Progenitor cell of endocrine pancreas (in vitro differentiated cells): ENCODE measurements at places on chromosomes 3 and 15.

DNA sequence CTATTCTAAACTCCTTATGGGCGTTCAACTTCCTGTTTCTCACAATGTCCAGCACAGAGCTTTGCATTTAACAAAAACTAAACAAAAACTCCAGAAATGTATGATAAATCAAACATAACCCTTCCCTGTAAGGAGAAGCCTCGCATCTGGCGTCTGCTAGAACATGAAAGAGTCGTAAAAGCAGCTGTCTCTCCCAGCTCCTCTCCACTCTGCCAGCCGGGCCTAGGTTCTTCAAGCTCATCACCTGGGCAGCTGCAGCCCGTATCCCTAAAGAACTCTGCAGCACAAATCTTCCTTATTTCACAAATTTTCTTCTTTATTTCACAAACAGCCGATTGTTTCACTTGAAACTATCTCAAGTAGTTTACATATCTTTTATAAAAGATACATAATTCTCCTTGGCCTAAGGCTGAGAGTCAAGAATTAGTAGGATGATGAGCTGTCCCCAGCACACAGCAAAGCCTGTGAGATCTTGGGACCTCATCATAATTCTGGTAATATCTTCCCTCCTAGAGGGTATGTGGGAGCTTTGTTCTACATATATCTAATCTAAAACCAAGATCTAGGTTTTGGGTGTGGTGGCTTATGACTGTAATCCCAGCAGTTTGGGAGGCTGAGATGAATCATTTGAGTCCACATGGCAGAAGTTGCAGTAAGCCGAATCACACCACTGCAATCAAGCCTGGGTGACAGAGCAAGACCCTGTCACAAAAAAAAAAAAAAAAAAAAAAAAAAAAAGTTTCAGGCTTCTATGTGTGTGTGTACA lies 35.3 kb downstream of the ANXA2 start:
- DNase-seq, result no peak

- no peak for DNase-seq
Measured at GRCh38 chr3:73547427-73548248, 77.1 kb downstream of the PDZRN3 start.

GRCh38 chr3:14837186-14837877 lies 18.6 kb downstream of the FGD5 start:
- DNase-seq, result no peak

- DNase-seq, result no peak
Measured at GRCh38 chr3:156762631-156763185, 63.4 kb upstream of the LEKR1 start.

DNA sequence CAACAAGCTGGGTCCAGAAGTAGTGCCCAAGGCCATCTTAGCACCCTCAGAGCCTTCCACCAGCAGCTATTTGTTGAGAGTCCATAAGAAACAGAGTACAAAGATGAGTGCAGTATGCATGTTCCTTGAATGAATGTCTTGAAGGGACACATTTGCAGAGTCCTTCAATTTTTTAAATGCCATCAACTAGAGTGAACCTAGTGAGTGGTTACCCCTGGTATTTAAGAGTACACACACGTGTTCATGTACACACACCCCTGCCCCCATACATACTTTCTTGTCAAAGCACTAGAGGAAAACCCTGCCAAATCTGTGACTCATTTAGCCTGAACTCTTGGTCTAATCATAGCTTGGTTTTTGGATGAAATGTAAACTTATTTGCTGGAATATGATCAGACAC lies 84.5 kb upstream of the GALNT15 start:
- DNase-seq, result no peak

- DNase-seq, result no peak
Measured at GRCh38 chr3:173954647-173955046, 557.1 kb downstream of the NLGN1 start.

- no peak for DNase-seq
Measured at GRCh38 chr3:151462991-151463390, 2.1 kb upstream of the IGSF10 start.

- DNase-seq, result no peak
Measured at GRCh38 chr3:46708401-46709156, 7.4 kb downstream of the TMIE start.

GRCh38 chr3:115194476-115194875 lies 47.4 kb upstream of the ZBTB20 start:
- DNase-seq, result no peak

DNA sequence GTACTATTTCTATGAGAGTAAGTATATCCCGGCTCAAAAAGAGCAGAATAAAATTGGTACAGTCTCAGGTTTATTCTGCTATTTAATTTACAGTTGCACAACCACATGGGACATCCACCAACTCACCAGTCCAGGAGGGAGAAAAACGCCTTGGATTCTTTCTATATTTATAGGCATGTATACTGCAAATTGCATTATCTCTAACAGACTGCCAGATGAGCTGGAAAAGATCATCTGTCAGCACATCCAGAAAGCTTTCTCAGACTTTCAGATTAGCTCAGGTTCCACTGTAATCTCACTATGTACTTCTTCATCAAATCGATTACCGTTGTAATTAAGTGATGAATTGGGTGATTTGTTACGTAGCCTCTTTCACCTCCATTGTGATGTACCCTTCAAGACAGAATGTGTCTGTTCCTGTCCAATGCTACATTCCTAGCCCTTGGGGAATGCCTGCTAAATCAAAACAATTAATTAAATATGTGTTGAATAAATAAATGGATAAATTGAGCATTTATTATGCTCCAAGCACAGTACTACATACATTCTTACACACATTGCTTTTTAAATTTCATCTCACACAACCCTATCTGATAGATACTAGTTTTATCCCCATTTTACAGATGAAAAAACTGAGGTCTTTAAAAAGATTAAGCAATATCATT lies 38.1 kb upstream of the TMC3 start:
- DNase-seq, result no peak

GRCh38 chr3:165641569-165642310 lies 195.5 kb downstream of the BCHE start:
- no peak for DNase-seq

- DNase-seq, result no peak
Measured at GRCh38 chr3:52050571-52050970, 5.8 kb downstream of the DUSP7 start.

- DNase-seq, result no peak
Measured at GRCh38 chr3:33895658-33896057, 97.2 kb downstream of the PDCD6IP start.

GRCh38 chr15:74776821-74777768 lies 4.8 kb upstream of the CSK start:
- DNase-seq, result no peak

DNA sequence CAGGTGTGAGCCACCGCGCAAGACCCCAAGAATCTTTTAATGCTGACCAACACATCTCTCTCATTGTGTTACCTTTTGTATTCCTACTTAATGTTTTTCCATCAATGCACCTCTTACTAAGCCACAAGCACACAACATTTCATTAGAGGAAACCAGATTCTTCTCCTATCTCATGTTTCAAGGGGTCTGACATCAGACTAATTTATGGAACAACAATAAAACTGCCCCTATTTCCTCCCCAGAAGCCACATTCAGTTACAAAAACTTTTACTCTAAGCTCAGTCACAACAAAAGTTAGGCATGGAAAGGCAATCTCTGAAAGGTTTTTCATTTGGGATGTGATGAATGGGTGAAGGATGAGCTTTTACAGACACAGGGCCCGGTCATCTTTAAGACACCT lies 251.8 kb downstream of the MAGI1 start:
- DNase-seq, result no peak

DNA sequence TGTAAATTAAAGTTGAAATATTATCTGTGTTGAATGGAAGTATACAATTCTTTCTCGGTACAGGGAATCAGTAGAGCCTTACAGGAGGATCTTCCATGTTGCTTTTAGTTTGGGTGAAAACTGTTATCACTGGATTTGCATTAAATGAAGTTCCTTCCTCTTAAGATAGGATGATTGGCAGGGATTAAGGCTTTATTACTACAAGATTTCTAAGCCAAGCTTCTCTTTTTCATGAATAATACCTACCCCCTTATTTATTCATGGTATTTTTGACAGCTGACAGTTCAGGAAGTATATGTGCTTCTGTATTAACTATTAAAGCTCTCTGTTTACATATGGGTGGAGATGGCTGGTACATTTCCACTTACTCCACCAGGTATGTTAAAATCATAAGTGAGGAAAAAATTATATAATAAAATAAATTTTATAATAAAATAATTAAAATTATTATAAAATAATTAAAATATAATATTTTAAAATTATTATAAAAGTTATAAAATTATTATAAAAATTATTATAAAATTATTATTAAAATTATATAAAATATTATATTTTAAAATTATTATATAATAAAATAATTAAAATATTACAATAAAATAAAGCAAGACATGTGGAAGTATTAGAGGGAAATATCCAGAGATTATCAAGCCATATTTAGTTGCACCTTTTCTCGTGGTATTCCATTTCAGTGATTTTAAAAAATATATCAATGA lies 332.9 kb downstream of the ROBO2 start:
- no peak for DNase-seq

DNA sequence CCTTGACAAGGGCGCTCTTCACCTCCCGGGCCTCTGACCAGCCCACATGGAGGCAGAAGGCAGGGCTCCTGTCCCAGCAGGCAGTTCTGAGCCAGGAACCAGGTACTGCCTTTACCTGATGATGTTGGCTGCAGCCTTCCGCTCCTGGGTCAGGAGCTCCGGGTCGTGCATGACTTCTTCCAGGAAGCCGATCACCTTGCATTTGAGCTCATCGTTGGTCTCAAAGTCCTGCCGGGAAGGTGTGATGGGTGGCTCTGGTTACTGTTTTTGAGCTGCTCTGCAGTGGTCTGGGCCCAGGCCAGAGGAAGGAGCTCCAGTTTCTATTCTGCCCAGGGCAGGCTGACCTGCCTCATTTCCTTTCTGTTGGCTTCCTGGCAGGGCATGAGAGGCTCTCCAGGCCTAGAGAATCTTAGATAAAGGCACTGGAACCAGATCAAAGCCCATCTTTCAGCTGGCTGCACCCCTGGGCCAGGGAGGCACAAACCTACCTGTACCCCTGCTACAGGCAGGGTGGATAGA lies 53.2 kb upstream of the CTSH start:
- no peak for DNase-seq

- DNase-seq, result no peak
Measured at GRCh38 chr15:72493220-72493619, 19.1 kb downstream of the ARIH1 start.

- no peak for DNase-seq
Measured at GRCh38 chr3:70737666-70738290, 425.3 kb upstream of the MDFIC2 start.

- no peak for DNase-seq
Measured at GRCh38 chr3:112007633-112008032, 8.9 kb downstream of the TAGLN3 start.

DNA sequence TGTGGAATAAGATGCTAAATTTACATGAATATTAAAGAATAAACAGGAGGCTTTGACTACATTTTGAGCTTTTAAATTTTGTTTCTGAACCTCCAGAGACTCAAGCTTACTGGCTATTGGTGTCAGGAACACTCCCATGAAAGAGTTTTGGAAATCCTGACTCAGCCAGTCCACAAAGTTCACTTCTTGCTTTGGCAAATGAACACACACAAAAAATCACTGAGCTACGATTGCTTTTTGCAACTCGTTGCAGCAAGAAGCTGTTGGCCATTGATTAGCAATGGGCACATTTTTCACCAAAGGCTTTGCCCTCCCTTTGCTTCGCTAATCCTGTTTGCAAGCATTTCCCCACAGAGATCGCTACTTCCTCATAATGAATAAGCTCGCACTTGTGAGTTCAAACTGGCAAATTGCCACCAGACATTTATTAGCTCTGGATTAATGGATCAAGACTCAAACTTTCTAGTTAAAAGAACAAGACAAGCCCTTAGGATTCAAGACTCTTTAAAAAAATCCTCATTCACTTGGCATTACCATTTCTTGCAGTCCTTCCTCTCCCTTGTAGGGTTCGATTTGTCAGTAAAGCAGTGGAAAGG lies 343.2 kb upstream of the ONECUT1 start:
- DNase-seq, result no peak

DNA sequence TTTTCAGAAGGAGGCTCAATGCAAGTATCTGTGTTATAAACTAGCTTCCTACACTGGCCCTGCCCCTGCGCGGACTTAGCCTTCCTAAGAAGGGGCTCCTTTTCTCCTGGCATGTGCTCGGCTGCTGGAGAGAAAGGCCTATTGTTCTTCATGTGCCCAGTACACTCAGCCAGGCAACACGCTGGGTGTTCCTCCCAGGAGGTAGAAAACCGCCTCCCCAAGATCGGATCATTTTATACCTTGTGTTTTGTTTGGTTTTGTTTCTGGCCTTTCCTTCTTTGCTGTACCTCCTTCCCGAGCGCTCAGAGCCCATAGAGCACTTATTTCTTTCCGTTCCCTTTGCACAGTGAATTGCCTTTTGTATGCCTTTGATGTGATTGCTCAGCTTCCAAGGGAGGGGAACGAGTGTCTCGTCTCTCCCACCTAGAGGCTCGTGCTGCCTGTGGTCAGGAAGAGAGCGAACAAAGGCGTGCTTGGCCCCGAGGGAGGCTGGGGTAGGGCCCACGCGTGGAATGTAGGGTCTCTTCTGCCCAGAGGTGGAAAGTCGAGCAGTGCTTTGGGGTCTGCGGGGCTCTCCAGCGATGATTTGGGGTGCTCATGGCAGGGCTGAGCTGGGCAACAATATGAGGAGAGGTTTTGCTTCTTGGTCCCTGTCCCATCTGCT lies 30.0 kb downstream of the CCNL1 start:
- DNase-seq, result no peak

GRCh38 chr15:22795206-22796063 lies 9.0 kb downstream of the NIPA1 start:
- DNase-seq, result no peak

GRCh38 chr3:12265508-12265907 lies 23.4 kb upstream of the PPARG start:
- DNase-seq, result no peak

- DNase-seq, result no peak
Measured at GRCh38 chr3:196012481-196012880, 69.4 kb downstream of the TFRC start.

DNA sequence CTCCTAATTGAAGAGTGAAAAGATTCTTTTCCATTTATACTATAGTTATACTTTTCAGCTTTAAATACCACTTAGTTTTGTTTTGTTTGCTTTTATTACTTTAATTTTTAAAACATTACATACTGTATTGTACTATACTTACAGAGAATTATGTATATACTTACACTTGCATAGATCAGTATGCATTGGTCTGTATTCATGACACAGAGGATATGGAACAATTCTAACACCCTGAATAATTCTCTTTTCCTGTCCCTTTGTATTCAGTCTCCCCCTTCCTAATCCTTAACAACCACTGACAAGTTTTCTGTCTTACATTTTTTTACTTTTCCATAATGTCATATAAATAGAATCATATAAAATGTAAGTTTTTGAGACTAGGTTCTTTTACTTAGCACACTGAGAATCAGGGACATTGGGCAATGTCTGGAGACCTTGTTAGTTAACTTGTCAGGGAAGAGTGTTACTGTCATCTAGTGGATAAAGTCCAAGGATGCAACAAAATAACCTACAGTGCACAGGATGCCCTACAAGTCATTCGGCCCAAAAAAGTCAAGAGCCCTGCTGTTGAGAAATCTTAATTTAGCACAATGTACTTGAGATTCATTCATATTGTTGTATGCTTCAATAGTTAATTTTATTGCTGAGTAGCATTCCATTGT lies 95.7 kb upstream of the MCTP2 start:
- no peak for DNase-seq
